ENCODE measurements at places on chromosomes 2 and 18. TPM values are rescaled to one million over a fixed set of nuclear protein-coding genes. Genes with fewer than 3 reads are reported as not detected.
A peak's percentile ranks its signal among the peaks of the same experiment; 100 is the strongest.

RTP5 gene
- not detected for total RNA-seq

TYMS gene
- 2.7 TPM for total RNA-seq

GRCh38 chr18:55549474-55550104 lies 38.4 kb downstream of the TCF4 start:
- DNase-seq = no peak

MC4R gene
- not detected for total RNA-seq

DNA sequence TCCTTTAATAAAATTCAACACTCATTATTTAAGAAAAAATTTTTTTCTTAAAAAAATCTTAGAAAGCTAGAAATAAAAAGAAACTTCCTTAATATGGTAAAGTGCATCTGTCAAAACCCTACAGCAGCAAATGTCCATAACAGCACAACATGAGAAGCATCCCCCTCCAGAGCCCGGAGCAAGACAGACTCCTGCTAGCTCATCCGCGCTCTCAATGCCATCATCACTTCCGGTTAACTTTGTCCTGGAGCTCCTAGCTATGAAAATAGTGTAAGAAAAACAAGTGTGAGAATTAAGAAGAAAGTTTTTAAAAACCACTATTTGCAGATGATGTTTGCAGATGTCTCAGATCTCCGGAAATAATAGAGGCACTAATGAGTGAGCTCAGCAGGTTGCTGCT lies 103.1 kb downstream of the TEX51 start:
- no peak for DNase-seq

GKN2 gene
- not detected for total RNA-seq

DNA sequence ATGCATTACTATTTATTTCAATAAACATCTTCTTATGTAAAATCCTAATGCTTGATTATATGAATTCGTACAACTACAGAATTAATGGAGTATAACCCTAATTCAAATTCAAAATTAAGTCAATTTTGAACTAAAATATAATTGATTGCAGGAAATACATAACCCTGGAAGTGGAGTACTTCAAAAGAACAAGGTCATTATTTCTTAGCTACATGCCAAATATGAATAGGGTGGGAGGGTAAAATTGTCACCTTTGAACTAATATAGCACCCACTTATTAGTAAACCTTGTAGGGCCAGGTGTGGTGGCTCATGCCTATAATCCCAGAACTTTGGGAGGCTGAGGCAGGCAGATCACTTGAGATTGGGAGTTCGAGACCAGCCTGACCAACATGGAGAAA lies 895.4 kb upstream of the ACVR2A start:
- DNase-seq = no peak

- no peak for DNase-seq
Measured at GRCh38 chr2:1808981-1809422, 64.7 kb upstream of the PXDN start.

DNA sequence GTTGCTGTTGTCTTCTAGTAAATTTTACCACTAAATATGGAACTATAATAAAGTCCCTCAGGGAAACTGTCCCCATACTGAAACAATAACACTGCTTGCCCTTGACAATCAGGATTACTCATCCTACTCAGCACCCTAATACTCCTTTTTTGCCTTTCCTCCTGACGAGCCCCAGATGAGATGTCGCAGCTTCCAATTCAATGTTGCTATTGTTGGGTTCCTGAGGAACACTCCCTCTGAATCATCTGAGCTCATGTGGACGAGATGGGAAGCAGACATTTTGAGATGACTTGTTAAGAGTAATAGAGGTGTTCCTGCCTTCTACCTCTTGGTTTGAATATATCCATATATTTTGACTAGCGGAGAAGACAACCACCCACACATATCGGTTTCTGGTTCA lies 187.8 kb upstream of the FAM98A start:
- no peak for DNase-seq

- no peak for DNase-seq
Measured at GRCh38 chr2:141362311-141362710, 768.5 kb downstream of the LRP1B start.

SPHKAP gene
- total RNA-seq = 113 TPM

PTGR3 gene
- total RNA-seq = 81.5 TPM

- peak; percentile 93 for DNase-seq
Measured at GRCh38 chr2:73175663-73176204, 26.6 kb upstream of the NOTO start.

GRCh38 chr18:7064346-7064745 lies 53.3 kb downstream of the LAMA1 start:
- no peak for DNase-seq

CPS1 gene
- total RNA-seq = 3.0 TPM

TRIB2 gene
- 32.1 TPM for total RNA-seq

CNDP1 gene
- not detected for total RNA-seq

Data from Right ventricle myocardium superior (tissue), 1 donor.